ENCODE measurements at places on chromosomes 5 and 9.

- DNase-seq = no peak
These were observed 218.2 kb downstream of the GADD45G start for GRCh38 chr9:89822996-89823395.

DNA sequence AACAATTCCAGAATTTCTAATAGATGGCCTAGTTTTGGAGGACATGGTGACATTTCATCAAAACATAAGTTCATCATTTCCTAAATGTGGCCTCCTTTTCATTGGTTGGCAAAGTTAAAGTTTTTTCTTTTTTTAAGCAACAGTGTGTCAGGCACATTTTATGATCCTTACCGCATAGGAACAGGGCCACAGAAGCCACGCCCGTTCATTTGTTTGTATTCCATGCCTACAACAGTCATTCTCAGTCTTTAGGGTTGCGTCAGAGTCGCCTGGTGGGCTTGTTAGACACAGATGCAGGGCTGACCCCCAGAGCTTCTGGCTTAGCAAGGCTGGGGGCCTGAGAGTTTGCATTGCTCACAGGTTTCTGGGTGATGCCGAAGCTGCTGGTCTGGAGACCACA, 130.2 kb downstream of the HSD17B3 start:
- no peak for DNase-seq

DNA sequence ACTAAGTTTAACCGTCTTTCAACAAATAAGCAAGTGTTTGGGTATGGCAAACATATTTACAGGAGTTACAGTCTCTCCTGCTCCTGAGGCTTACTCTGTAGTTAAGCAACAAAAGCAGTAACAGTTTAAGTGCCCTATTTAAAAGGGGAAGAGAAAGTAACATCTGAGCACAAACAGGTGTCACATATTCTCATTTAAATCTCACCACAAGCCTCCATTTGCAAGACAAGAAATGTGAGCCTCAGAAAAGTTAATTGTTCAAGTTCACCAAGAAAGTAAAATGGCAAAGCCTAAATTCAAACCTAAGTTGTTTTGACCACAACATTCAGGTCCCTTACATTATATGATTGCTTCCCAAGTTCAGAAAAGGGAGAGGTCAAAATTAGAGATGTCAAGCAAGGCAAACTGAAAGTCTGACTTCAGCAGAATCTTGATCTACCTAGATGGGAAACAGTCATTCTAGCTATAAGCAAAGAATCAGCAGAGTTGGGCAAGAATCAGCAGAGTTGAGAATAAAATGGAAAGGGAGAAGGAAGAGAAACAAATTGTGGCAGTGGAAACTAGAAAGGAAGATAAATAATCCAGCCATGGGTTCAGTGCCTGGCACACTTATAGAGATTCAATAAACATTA, 93.4 kb downstream of the STRBP start:
- DNase-seq = no peak

- DNase-seq = no peak
These were observed 84.4 kb downstream of the C9orf152 start for GRCh38 chr9:110123341-110124095.

GRCh38 chr9:84860249-84861115, 191.0 kb downstream of the NTRK2 start:
- DNase-seq = no peak

DNA sequence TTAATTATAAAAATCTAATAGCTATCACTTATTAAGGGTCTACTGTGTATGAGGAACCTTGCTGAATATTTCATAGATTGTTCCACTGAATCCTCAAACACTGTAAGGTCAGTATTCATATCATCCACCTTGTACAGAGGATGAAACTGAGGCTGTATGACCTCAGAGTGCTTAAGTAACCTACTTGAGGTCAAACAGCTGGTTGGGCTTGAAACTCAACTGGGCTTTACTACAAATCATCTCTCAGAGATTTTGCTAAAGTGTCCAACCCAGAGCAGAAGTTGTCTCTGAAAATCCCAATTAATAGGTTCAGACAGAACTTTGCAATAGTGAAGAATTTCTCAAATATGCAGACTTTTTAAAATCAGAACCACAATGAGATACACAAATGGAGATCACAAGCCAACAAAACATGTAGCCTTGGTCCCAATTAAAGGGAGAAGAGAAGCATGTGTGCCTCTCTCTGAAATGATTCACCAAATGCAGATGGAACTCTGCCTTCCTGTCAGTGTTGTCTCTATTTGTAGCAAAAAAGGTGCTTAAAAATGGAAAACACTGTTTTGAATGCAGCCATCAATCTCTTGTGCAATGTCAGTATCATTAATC, 131.4 kb downstream of the FAM114A2 start:
- no peak for DNase-seq

DNA sequence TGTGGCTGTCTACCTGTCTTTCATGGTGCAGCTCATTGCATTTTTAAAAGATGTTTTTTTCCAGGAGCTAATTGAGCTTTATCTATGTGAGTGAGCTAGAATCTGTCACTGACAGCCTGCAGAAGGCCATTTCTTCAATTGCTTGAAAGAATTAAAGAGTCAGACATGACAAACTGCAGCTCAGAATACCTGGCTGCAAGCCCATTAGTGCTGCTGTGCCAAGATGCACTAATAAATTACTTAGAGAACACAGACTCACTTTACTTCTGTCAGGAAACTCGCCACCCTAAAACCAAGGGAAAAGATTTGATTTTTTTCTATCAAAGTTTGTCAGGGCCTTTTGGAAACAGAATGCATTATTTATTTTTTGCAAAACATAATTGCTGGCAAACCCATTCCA, 368.3 kb downstream of the CAAP1 start:
- no peak for DNase-seq

GRCh38 chr9:78103971-78104433, 72.4 kb upstream of the GNAQ start:
- DNase-seq = no peak

GRCh38 chr5:127101533-127101932, 28.2 kb upstream of the C5orf63 start:
- no peak for DNase-seq

- DNase-seq = no peak
These were observed 30.0 kb upstream of the SUSD3 start for GRCh38 chr9:93028448-93029006.
